Stimulated activated CD8-positive, alpha-beta memory T cell treated with anti-CD3 and anti-CD28 coated beads, Interleukin-4, amount 100 ng/mL, for 4 hours (primary cell): ENCODE measurements at places on chromosomes 2 and 18.

DNA sequence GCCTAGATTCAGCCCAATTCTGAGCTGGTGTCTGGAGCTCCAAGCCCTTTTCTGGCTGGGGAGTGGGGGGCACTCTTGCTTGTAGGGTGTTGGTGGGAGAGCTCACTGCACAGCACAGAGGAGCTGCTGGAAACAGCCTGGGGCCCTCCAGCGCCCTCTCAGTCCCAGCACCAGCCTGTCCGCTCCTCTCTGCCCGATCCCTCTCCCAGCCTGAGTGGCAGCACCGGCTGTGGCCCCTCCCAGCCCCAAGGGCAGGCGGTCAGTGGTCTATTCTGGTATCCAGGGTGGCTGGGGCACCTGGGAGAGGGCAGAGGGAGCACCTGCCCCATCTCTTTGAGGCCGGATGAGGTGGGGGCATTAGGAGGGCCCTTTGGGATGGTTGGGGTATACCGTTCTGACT is 13.2 kb upstream of the DES start:
- DNase-seq: no peak

DNA sequence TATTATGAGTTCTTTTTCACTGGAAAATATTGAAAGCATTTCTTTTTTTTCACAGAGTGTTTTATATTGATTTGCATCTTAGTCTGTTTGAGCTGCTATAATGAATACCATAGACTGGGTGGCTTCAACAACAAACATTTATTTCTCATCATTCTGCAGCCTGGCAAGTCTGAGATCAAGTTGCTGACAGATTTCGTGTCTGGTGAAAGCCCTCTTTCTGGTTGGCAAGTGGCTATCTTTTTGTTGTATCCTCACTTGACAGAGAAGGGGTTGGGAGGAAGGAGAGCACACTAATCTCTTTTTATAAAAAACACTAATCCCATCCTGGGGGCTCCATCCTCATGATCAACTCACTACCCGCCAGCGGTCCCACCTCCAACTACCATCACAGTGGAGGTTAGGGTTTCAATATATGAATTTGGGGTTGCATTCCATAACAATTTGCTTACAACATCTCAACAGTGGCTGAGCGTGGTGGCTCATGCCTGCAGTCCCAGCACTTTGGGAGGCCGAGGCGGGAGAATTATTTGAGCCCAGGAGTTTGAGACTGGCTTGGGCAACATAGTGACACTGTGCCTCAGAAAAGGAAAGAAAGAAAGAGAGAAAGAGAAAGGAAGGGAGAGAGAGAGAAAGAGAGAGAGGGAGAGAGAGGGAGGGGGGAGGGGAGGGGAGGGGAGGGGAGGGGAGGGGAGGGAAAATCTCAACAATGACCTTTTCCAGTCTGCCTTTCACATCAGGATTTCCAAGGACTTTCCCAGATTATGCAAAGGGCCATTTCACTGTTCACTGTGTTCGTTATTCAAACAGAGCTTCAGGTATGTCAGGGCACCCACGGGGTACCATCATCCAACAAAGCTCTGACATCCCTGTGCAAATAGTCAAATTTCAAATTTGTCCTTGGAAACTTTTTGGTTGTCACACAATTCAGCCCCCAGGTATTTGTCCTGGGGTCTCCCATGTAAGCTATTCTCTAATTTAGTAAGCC is 111.1 kb downstream of the AP1S3 start:
- no peak for DNase-seq

DNA sequence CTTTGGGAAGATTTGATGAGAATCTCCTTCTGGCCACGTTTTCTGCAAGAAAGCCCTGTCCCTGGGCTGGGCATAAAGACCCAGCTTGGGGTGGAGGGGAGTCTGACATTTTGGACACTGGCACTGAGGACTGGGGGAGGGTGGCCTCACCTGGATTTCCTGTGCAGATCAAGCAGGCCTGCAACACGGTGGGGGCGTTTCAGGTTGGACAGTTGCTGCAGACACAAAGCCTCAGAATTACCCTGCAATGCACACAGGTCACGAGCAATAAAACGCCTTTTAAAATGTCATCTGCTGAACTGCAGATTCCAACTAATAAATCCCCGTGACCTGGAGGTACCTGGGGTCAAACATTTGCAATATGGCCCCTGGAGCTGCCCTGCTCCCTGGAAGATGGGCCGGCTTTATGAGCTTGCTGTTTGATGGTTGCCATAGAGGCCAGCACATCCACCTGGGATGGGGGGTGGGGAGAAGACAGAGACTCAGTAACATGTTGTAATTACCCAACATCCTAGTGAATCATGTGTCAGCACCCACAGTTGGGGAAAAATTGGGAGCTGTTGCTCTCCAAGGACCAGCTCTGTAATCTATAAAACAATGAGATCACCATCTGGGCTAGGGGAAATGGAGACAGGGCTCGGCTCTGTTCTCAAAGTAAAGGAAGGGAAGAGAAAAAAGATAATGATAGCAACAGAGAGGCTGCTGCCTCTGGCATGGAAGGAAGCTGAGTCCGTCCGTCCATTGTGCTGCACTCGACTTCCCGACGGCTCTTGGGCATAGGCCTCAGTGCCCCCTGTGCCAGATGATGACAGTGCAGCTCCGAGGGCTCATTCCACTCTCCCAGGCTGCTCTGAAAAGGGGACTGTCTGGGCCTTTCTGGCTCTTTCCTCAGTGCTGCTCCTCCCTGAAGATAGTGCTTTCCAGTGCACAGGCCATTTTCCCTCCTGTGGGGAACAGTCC is 340.3 kb downstream of the CYRIA start:
- DNase-seq: no peak

DNA sequence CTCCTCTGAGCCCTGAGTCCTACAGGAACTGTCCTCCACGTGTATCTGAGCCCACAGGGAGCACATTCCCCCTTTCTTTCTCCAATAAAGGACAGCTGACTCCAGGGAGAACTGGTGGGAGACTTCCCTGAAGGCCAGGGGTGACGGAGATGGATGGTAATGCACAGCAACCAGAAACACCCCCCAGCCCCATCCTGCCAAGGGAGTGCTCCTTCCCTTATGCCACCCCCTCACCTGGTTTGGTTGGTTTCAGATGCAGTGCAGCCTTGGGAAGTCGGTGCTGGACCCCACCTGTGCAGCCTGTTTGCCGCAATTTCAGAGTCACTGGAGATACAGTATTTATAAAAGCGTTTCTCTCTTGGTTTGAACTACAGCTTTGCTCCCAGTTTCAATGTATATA is 24.0 kb downstream of the GPR55 start:
- no peak for DNase-seq

DNA sequence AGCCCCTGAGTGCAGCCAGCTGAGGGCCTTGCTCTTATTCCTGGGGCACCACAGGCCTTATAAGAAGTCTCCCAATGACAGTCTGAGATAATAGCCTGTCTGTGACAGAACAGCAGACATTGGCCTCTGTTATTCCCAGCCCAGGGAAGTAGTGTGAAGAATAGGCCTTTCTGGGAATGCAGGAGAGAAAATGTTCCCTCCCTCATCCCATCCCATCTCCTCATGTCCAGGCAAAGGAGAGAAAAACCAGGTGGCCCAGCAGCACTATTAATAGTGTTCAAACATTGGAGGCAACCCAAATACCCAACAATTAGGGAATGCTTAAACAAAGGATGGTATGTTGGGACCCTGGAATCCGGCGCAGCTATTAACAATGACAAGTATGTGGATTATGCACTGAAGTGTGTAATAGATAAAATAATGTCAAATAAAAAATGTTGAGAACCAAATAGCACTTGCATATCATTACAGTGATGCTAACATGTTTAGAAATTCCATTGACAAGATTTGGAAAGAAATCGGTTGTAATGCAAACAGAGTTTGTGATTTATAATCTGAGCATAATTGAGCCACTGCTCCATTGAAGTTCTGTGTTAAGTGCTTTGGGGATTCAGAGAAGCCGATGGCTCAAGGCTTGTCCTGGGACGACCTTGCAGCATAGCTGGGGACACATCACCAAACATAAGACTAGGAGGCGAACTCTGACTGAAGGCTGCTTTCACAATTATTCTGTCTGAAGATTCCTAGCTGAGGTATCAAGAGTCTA is 69.3 kb downstream of the LBH start:
- no peak for DNase-seq

DNA sequence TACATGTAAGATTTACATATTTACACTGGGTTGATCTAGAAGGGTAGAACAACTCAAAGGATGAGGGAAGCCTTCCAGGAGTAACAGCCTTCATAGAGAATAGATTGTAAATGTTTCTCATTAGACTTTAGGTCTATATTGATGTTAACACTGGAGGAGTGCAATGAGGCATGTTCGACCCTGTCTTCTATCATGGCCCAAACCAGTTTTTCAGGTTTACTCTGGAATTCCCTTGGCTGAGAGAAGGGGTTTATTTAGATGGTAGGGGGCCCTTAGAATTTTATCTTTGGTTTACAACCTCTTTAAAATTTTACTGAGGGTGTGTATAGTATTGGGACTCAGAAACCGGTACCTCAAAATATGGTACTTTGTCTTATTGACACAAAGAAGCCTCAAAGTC is 634.9 kb upstream of the PIK3C3 start:
- no peak for DNase-seq

DNA sequence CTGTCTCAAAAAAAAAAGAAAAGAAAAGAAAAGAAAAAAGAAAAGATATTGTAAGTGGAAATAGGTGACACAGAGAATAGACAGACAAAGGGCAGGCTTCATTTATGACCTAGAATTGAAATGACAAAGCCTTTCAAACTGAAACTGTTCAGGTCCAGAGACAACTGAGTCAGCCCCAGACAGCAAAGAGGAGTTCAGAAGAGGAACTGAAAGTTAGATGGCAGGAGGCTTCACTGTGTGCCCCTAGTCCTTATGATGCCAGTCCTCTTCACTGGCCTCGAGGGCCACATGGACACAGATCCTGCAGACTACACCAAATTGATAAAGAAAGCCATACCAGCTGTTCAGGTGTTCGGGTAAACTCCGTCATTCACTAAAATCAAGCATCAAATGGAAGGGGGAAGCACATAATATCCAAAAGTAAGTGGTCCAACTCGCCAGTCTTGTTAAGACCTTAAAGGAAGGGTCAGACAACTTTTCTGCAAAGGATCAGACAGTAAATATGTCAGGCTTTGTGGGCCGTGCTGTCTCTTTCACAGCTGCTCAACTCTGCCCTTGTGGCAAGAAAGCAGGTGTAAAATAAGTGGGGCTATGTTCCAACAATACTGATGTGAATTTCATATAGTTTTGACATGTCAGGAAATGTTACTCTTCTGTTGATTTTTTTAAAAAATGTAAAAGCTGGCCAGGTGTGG is 231.9 kb upstream of the MGAT5 start:
- DNase-seq: no peak

DNA sequence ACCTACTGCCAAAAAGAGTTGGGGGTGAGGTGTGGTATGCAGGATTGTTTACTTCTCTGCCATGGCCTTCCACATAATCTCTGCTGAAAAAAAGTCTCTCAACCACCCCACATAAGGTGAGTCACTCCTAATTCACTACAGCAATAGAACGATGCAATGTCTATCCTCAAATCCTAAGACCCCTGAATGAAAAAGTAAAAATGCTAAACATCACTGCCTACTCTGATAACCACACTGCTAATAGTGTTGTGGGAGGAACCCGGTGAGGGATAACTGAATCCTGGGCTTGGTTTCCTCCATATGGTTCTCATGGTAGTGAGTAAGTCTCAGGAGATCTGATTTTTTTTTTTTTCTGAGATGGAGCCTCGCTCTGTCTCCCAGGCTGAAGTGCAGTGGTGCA is 252.5 kb downstream of the PIEZO2 start:
- DNase-seq: no peak

- DNase-seq: no peak
Observed at GRCh38 chr2:64493788-64494187, 30.3 kb upstream of the AFTPH start.

GRCh38 chr2:54598347-54599325 is 124.8 kb upstream of the EML6 start:
- no peak for DNase-seq

DNA sequence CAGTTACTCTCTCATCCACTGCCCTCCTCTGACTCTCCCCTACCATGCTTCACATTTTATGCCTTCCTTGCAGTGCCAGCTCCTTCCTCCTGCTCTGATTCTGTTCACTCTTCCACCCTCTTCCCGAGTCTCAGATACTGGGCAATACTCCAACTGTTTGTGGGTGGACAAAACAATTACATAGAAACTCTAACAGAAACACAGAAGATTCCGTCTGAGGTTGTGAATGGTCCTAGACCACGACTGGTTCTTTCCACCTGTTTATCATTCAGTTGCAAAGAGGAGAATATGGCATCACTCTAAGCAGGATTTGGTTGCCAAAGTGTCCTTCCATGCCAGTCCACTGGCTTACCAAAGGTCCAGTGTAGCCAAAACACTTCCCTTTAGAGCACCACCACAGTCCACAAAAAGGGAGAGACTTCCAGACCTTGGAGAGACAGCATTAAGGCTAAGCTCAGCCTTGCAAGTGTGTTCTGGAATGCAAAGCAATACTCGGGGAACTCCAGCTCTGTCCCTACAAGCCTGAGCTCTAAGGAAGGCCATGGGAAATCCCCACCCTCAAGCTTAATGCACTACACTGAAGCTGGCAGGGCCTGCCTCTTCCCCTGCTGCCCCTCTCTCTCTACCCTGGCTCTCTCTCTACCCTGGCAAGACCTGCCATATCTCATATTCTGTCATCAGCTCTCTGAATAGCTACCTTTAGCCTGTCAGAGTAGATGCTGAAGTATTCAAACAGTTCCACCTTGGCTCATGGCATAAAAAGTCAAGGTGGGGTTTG is 33.6 kb upstream of the RND3 start:
- no peak for DNase-seq

GRCh38 chr2:11827547-11827946 is 81.1 kb downstream of the LPIN1 start:
- no peak for DNase-seq

- no peak for DNase-seq
Observed at GRCh38 chr2:232133078-232133477, 171.6 kb downstream of the DIS3L2 start.

DNA sequence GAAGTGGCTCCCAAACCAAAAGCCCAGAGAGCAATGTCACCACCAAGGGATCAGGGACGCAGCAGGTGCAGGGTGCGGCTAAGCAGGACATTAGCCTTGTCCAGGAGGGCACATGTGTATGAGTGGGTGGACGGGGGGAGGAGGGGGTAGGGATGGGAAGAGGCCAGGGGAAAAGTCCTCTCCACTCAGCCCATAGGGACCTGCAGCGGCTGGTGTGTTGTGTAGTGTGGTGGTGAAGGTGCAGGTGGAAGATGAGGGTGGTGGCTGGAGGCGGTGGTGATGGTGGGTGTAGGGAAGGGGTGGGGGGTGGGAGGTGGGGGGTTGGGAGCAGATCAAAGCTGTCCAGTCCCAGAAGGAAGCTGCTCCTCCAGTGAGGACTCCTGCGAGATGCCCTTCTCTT is 3.7 kb downstream of the C2orf81 start:
- no peak for DNase-seq

GRCh38 chr2:204024503-204024902 is 87.9 kb downstream of the ICOS start:
- no peak for DNase-seq
